ENCODE measurements at places on chromosomes 4 and X. TPM values are rescaled to one million over a fixed set of nuclear protein-coding genes. Genes with fewer than 3 reads are reported as not detected.

DNA sequence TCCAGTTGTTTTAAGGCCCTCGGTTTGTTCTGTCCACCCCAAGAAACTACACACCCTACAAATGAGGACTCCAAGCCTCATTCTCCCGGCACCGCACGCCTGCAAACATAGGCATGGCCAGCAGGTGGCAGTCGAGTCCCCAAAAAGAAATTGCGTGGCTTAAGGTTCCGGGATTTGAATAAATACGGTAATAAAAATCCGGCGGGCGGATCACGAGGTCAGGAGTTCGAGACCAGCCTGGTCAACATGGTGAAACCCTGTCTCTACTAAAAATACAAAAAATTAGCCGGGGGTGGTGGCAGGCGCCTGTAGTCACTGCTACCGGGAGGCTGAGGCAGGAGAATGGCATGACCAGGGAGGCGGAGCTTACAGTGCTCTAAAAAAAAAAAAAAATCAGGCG, 21.8 kb upstream of the CSF2RA start:
- no peaks in the 10 kb centered on the region for H3K27me3 ChIP-seq
- H3K36me3 ChIP-seq: no peaks in the 10 kb centered on the region
- H3K4me1 ChIP-seq: no peaks in the 10 kb centered on the region
- no peak overlapping the region for H3K27ac ChIP-seq
- DNase-seq: no peak

GRCh38 chr4:105546086-105546485, 6.3 kb upstream of the ARHGEF38 start:
- H3K27ac ChIP-seq: no peak overlapping the region
- peaks cover 13% of the 10 kb centered on the region for H3K4me1 ChIP-seq
- no peak overlapping the region for H3K4me3 ChIP-seq

DNA sequence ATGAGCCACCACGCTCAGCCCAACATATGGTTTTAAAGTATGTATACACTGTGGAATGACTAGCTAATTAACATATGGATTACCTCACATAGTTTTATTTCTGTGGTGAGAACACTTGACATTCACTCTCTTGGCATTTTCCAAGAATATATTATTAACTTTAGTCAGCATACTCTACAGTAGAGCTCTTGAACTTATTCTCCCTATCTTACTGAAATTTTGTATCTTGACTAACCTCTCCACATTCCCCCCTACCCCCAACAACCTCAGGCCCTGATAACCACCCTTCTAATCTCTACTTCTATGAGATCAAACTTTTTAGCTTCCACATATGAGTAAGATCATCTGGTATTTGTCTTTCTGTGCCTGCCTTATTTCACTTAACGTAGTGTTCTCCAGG, 38.6 kb upstream of the AGA start:
- H3K36me3 ChIP-seq: no peaks in the 10 kb centered on the region
- H3K27me3 ChIP-seq: no peaks in the 10 kb centered on the region
- peaks cover 29% of the 10 kb centered on the region for H3K4me1 ChIP-seq
- no peak overlapping the region for H3K27ac ChIP-seq

DNA sequence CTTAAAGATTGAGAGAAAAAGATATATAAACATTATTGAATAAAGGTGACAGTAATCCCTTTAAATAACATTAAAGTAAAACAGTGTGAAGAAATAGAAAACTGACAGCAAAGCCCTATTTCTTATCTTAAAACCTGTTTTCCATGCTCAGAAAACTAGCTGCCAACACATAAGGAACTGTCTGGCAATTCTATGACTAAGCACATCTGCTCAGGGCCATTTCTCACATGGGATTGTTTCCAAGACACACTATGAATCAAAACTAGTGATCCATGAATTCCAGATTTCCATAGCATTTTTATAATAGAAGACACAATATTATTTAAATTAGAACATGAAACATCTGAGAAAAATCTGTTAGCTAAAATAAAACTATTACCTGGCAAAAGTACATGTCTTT, 113.4 kb downstream of the SCLT1 start:
- no peak overlapping the region for H3K4me3 ChIP-seq
- H3K27me3 ChIP-seq: no peaks in the 10 kb centered on the region
- DNase-seq: peak; percentile 9
- peaks cover 4% of the 10 kb centered on the region for H3K4me1 ChIP-seq
- no peak overlapping the region for H3K27ac ChIP-seq

DNA sequence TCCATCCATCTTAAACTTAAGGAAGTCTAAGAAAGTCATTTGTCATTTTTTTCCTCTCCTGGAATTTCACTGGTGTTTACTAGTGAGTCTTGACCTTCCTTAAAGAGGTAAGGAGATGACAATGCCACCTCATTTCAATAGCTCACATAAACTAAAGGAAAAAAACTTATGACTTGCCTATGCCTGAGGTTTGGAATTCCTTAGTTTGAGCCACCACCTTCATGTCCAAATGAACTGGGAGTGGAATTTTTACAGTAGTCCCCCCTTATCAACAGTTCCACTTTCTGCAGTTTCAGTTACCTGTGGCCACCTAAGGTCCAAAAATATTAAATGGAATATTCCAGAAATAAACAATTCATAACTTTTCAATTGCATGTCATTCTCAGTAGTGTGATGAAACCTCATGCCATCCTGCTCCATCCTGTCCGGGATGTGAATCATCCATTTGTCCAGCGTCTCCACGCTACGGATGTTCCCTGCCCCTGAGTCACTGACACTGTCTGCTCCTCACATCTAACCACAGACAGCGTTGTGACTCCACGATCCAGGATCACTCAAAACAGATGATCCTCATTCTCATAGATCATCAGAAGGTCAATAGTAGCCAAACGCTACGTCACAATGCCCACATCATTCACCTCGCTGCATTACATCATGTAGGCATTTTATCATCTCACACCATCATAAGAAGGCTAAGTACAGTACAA, 177.4 kb downstream of the SH3KBP1 start:
- H3K27ac ChIP-seq: peak overlapping the region; percentile 73
- no peaks in the 10 kb centered on the region for H3K27me3 ChIP-seq
- H3K4me1 ChIP-seq: peaks cover 14% of the 10 kb centered on the region

- H3K36me3 ChIP-seq: no peaks in the 10 kb centered on the region
- H3K4me1 ChIP-seq: no peaks in the 10 kb centered on the region
- no peak for DNase-seq
- no peaks in the 10 kb centered on the region for H3K27me3 ChIP-seq
- H3K4me3 ChIP-seq: no peak overlapping the region
Measured at GRCh38 chr4:4762909-4763821, 96.3 kb upstream of the MSX1 start.

DNA sequence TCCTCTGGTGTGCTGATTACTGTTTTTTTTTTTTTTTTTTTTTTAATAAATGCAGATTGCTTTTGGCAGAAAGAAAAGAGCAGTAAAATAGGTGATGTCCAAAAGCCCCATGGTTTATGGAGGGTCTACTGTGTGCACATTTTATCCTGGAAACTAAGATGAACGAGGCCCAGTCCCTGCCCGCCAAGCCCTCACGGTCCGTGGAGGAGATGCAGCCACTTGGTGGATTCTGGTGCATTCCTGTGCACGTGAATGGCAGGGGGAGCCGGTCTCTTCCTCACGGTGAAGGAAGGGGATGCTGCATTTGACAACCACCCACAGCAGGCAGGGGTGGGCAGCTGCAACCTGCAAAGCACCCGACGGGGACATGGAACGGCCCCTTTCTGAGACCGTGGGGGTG, 100.2 kb upstream of the AFAP1 start:
- H3K4me1 ChIP-seq: no peaks in the 10 kb centered on the region
- no peak for DNase-seq
- peaks cover 6% of the 10 kb centered on the region for H3K27me3 ChIP-seq

GRCh38 chrX:31319586-31319985, 247.7 kb upstream of the FTHL17 start:
- DNase-seq: no peak
- no peak overlapping the region for H3K27ac ChIP-seq
- no peaks in the 10 kb centered on the region for H3K4me1 ChIP-seq
- no peaks in the 10 kb centered on the region for H3K27me3 ChIP-seq
- no peaks in the 10 kb centered on the region for H3K36me3 ChIP-seq

DNA sequence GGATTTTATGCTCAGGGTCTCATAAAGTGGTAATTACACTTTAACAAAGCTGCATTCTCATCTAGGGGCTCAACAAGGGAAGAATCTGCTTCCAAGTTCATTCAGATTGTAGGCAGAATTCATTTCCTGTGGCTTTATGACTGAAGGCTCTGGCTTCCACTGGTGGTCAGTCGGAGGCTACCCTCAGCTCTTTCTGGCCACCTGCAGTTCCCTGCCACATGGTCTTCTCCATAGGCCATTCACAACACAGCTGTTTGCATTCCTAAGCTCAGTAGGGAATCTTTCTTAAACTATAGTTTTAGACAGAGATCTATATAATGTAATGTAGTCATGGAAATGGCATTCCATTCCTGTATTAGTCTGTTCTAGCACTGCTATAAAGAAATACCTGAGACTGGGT, 973.0 kb upstream of the SLIT2 start:
- no peaks in the 10 kb centered on the region for H3K4me1 ChIP-seq
- no peak overlapping the region for H3K27ac ChIP-seq
- no peak for DNase-seq

DNA sequence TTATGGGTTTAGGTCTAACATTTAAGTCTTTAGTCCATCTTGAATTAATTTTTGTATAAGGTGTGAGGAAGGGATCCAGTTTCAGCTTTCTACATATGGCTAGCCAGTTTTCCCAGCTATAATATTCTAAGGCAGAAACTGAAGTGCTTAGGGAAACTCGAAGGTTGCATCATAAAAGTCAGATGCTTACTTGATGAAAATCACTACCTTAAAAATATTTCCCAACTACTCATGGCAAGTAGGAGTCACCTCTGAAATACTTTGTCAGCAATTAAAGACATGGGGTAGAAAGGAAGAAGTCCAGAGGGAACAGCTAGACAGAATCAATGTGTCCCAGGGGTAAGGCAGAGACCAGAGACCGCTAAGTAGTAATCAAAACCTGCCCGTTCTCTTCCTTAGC, 6.3 kb upstream of the AP1S2 start:
- peaks cover under 1% of the 10 kb centered on the region for H3K4me1 ChIP-seq
- H3K27ac ChIP-seq: no peak overlapping the region
- no peak overlapping the region for H3K4me3 ChIP-seq
- DNase-seq: no peak
- no peaks in the 10 kb centered on the region for H3K36me3 ChIP-seq
- peaks cover 11% of the 10 kb centered on the region for H3K27me3 ChIP-seq

GRCh38 chr4:118741301-118741855, 56.2 kb downstream of the METTL14 start:
- no peak overlapping the region for H3K4me3 ChIP-seq
- DNase-seq: no peak
- H3K27me3 ChIP-seq: no peaks in the 10 kb centered on the region
- no peaks in the 10 kb centered on the region for H3K4me1 ChIP-seq
- H3K27ac ChIP-seq: no peak overlapping the region

DNA sequence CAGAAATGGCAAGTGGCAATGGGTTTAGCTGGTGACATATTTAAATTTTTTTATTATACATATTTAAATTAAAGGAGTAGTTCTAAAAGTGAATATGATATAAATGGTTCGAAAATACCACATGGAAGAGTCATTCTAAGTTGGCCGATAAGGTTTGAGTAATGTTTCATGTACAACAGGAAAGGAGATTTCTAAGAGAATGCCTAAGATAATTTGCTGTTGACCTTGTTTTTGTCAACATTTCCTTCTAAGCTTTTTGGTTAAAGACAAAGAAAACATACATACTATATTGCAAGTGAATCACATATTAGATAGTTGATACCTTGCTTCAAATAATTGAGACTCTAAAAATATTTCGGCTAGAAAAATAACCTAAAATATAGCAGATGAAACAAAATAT, 526.6 kb upstream of the SLIT2 start:
- H3K36me3 ChIP-seq: no peaks in the 10 kb centered on the region
- no peak overlapping the region for H3K4me3 ChIP-seq
- no peaks in the 10 kb centered on the region for H3K4me1 ChIP-seq
- no peaks in the 10 kb centered on the region for H3K27me3 ChIP-seq
- no peak overlapping the region for H3K27ac ChIP-seq

Gene ASB5
- polyA plus RNA-seq: 0.01 TPM

Gene NOX1
- polyA plus RNA-seq: not detected

Gene BCLAF3
- 3.0 TPM for polyA plus RNA-seq

All from keratinocyte (primary cell).